Hypothalamus (tissue), 51 donors: ENCODE measurements at places on chromosomes 2 and 18.

- DNase-seq: no peak
Measured at GRCh38 chr18:45825258-45826044, at the start of gene SIGLEC15. Gene SIGLEC15 (plus strand): TSS chr18:45825675. CDS start chr18:45825729, 54 bp downstream.

DNA sequence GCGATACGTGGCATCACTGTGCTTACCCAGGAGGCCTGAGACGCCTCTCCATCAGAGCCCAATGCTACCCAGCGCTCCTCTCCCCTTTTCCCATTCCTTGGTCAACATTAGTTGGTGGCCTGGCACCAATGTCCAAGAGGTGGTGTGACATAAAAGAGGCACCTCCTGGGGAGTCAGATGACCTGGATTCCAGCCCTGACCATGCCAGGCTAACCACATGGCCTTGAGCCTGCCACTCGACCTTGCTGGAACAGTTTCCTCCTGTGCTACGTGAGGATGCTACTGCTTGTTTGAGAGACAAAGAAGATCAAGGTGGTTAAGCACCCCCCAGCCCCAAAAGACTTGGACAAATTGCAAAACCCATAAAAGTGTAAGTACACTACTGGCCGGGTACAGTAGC, 76.6 kb downstream of the INPP4A start:
- no peak for DNase-seq

DNA sequence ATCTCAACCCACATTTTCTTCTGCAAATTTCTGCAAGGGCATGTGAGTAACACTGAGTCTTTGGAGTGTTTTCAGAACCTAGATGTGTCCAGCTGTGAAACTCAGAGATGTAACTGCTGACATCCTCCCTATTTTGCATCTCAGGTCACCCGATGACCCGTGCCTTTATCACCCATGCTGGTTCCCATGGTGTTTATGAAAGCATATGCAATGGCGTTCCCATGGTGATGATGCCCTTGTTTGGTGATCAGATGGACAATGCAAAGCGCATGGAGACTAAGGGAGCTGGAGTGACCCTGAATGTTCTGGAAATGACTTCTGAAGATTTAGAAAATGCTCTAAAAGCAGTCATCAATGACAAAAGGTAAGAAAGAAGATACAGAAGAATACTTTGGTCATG, 8.0 kb downstream of the UGT1A1 start:
- DNase-seq: no peak

GRCh38 chr2:18349421-18349820, 211.0 kb downstream of the RDH14 start:
- no peak for DNase-seq

- no peak for DNase-seq
Measured at GRCh38 chr2:233363744-233364235, 9.5 kb downstream of the DGKD start.

DNA sequence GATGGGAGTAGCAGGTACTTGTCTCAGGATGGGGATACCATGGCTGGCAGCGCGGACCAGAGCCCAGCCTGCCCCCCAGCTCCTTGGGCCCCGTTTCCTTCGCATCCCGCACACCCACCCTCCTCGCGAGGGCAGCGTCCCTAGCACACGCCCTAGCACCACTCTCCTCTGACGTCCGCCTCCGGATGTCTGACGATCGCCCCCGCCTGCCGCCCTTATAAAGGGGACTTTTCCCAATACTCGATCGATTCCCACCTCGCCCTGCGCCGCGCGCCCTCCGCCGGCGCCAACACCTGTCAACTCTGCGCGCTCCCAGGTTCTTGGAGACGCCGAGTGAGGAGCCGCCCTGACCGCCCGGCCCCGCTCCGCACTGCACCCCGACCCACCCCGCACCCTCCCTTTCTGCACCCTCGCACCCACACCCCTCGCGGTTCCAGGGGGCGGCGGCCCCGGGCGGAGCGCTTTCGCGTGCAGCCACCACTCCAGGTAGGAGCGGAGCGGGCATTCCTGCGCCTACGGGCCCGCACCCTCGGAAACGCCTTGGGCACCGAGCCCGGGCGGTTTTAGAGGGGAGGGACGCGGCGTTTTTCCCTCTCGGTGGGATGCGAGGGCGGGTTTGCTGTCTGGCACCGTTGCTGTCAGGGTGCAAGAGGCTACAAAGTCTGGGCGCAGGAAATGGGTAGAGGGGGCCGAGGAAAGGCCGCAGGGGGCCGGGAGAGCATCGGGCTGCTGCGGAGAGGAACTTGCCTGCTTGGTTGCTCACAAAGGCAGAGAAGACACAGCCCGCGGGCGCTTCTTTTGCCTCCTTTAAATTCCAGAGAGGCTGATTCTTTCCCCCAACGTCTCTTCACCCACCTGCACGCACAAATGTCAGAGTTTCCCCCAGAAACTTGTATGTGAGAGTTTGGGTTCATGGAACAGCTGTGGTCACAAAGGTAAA, at the start of gene SLC5A7:
Gene SLC5A7 (plus strand): TSS at position 247 of the 940 bp plus-strand sequence. CDS start 1,632 bp downstream, outside the sequence.
- DNase-seq: no peak

GRCh38 chr2:179133016-179133415, 83.1 kb upstream of the CCDC141 start:
- DNase-seq: no peak

GRCh38 chr2:240169486-240170353, 29.3 kb upstream of the OTOS start:
- DNase-seq: no peak
